ENCODE measurements at places on chromosomes 5 and 9. TPM values are rescaled to one million over a fixed set of nuclear protein-coding genes. Genes with fewer than 3 reads are reported as not detected.

- no peak for DNase-seq
Observed at GRCh38 chr5:178244576-178244975, 12.0 kb upstream of the PHYKPL start.

DNA sequence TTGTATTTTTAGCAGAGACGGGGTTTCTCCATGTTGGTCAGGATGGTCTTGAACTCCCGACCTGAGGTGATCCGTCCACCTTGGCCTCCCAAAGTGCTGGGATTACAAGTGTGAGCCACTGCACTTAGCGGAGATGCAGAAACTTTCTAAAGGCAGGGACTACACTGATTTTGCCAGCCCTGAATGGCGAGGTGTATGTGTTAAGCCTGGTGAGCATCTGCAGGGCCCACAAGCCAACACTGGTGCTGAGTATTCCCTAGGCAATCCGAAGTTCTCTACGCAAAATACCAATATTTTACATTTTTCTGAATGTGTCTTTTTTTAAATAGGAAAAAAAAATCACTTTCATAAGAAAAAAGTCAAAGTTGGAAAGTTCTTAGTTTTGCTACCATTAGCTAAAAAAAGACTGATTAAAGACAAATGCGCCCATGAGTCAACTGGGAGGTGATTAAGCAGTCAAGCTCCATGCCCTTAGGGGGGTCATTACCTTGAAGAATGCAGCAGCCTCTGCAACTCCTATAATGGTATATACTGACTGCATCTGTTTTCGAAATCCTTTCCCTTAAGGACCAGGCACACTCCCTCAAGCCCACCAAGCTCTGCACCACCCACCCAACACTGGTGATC lies 502.8 kb downstream of the BNC2 start:
- DNase-seq, result no peak

The DIMT1 gene
- 37.2 TPM for total RNA-seq

The SPATA31E1 gene
- total RNA-seq, result not detected

DNA sequence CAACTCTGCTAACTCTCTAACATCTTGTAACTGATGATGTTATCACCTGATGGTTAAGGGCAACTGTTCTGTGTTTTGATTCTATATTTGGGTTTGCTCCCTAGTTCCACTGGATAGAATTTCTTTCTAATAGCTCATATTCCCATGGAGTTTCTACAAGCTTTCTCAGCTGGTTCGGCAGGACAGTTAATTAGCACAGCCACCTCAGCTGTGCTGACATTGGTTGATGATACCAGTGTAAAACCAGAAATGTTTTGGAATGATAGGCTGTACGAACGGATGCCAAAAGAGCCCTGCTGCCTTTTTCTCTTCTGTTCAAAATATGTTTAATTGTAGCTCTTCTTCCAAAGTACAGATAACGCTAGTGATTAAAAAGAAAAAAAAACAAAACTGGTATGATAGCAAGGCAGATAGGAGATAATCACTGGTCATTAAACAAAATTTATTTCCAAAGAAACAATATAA lies 440.5 kb upstream of the ZNF608 start:
- no peak for DNase-seq

- DNase-seq, result no peak
Observed at GRCh38 chr5:84028093-84028492, 307.4 kb upstream of the HAPLN1 start.

The IL7R gene
- 0.90 TPM for total RNA-seq

The SLC4A9 gene
- not detected for total RNA-seq

DNA sequence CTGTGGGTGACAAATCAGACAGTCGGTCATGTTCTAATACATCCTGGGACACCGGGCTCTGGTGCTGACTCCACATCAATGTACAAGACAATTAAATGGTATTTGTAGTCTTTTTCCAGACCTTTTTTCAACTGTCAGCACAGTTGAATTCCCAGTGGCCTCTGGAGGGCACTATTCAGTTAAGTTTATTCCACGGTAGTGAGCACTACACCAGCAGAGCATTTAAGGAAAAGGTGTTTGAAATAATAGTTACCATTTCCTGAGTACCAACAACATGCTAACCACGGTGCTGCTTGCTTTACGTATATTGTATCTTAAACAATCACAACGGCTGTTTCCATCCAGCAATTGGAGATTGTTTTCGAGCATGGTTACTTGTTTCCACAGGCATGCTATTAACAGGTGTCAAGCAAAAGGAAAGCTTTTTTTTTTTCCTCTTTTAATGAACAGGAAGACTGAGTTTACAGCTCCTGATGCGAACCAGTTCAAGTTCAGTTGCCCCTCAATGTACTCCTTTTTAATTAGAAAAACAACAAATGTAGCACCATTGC lies 186.7 kb downstream of the PDZD2 start:
- DNase-seq, result peak; percentile 58

The ADAMTSL1 gene
- total RNA-seq, result not detected

GRCh38 chr9:31556667-31557463 lies 827.6 kb upstream of the ACO1 start:
- no peak for DNase-seq

The CARTPT gene
- not detected for total RNA-seq

The SH3RF2 gene
- total RNA-seq, result 23.1 TPM

- no peak for DNase-seq
Observed at GRCh38 chr5:88824892-88825583, 57.9 kb downstream of the MEF2C start.

GRCh38 chr9:81609782-81610739 lies 79.3 kb downstream of the TLE1 start:
- DNase-seq, result no peak

Measured in Panc1 (cell line).